ENCODE measurements at places on chromosomes 16 and 17. TPM values are rescaled to one million over a fixed set of nuclear protein-coding genes. Genes with fewer than 3 reads are reported as not detected.

DNA sequence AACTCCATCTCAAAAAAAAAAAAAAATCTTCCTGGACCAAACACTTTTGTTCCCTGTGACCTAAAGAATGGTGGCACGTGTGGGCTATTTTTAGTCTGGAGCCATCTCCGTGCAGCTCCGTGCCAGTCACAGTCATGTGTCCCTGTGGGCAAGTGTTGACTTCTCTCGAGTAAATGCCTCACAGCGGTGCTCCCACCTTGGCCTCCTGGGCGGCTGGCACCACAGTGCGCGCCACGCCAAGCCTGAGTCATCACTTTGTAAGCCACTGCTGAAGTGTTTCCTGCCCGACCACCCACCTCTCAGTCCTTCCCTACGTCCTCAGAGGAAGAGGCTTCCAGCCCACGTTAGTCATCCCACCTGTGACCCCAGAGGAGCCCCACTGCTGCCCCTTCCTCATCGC is 10.9 kb upstream of the HEXD start:
- no peak overlapping the region for H3K27ac ChIP-seq
- H3K4me3 ChIP-seq: no peak overlapping the region
- no peak for DNase-seq
- H3K27me3 ChIP-seq: no peaks in the 10 kb centered on the region
- peaks cover 7% of the 10 kb centered on the region for H3K4me1 ChIP-seq

TEKT5 gene
- total RNA-seq: not detected

DNA sequence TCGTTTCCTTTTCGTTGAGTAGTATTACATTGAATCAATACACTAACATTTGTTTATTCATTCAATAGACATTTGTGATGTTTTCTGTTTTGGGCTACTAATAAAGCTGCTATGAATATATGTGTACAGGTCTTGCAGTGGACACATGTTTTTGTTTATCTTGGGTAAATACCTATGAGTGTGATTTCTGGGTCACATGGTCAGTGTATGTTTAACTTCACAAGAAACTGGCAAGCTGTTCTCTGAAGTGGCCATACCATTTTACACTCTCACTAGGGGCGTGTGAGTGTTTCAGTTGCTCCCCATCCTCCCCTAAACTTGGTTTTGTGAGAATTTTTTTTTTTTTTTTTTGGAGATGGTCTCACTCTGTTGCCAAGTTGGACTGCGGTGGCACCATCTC is 35.0 kb downstream of the PKD1L3 start:
- no peak overlapping the region for H3K4me3 ChIP-seq
- DNase-seq: no peak

DNA sequence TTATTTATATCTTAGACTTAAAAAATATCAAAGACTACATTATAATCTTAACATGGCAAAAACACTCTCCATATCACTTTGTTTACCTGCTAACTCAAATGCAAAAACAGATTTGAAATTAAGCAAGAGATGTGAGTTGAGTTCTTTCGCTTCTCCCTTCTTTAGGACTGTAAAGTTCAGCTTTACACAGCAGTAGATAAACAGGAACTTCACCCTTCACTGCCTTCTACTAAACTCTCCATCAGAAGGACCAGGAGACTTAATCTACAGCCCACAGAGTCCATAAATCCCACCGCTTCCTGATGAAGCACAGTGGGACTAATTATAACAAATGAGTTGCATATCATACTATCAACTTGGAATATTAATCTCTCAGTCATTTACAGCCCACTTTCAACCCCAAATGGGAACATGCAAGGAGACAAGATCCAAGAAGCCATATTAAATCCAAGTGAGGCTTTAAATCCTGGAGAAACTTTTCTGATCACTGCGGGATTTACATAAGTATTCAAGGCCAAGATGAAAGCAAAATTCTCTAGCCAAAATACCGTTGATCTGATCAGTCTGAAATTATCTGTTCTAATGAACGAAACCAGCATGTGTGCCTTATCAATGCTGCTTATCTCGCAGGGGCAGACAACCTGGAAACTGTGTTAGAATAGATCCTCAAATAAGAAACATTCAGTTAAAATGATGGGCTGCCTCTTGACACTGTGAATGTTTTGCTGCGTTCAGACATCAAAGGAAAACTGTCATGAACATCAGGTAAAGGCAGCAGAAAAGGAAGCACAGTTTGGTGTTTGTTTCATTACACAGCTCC is 1.6 kb downstream of the AMFR start:
- peaks cover 6% of the 10 kb centered on the region for H3K36me3 ChIP-seq
- peaks cover 42% of the 10 kb centered on the region for H3K4me1 ChIP-seq
- DNase-seq: no peak
- peak overlapping the region; percentile 55 for H3K27ac ChIP-seq

CX3CL1 gene
- total RNA-seq: not detected

OMG gene
- total RNA-seq: 0.55 TPM

DNA sequence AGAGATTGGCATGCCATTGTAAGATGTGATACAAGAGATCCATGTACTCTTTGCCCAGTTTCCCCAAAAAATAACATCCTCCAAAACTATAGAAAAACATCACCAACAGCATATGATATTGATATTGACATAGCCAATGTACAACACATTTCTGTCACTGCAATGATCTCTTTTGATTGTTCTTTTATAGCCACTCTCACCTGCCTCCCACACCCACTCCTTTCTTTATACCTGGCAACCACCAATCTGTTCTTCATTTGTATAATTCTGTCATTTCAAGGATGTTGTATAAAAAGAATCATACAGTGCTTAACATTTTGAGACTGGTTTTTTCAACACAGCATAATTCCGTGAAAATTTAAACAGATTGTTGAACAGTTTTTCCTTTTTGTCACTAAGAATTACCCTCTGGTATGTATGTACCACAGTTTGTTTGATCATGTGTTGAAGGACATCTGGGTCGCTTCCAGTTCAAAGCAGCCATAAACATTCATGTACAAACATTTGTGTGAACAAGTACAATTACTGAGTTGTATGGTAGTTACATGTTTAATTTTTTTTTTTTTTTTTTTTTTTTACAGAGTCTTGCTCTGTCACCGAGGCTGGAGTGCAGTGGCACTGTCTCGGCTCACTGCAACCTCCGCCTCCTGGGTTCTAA is 9.9 kb downstream of the KRTAP9-1 start:
- H3K27ac ChIP-seq: no peak overlapping the region
- H3K4me3 ChIP-seq: no peak overlapping the region
- no peaks in the 10 kb centered on the region for H3K36me3 ChIP-seq
- H3K4me1 ChIP-seq: no peaks in the 10 kb centered on the region

- H3K27ac ChIP-seq: no peak overlapping the region
- no peaks in the 10 kb centered on the region for H3K4me1 ChIP-seq
- no peak for DNase-seq
- H3K27me3 ChIP-seq: no peaks in the 10 kb centered on the region
Observed at GRCh38 chr17:72342627-72343527, 222.1 kb downstream of the SOX9 start.

SLC47A1 gene
- total RNA-seq: 0.28 TPM

GRCh38 chr16:85309656-85310587 is 197.7 kb upstream of the CIBAR2 start:
- H3K27me3 ChIP-seq: peaks cover 7% of the 10 kb centered on the region
- H3K36me3 ChIP-seq: no peaks in the 10 kb centered on the region
- no peak for DNase-seq

DNA sequence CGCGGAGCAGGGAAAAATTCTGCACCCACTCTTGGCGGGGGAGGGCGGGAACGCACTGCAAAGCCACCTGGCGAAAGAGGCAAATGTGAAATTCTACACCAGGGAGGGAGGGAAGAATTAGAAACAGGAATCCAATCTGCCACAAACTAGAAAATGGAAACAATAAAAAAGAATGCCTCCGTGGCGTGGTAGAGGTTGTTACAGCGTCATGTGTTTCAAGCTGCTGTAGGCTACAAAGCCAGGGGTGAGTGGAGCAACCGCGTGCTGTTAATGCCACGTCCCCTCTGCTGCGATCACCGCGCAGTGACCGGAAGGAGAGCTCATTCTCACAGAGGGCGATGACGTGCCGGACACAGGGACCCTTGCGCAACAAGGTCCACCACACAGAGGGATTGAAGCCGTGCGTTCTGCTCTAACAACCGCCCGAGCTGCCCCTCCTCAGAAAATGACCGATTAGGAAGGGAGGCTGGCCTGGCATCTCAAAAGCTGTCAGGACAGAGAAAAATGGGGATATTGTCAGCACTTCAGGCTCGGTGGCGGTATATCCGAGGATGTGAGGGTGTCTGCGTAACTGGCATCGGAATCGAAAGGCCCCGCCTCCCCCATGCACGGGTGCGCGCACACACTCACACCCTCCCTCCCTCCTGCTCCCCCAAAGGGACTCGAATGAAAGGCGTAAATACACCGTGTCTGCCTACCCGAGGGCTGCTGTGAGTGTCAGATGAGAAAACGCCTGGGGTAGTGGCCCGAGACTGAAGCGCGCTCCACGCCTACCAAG is 70.8 kb upstream of the TNRC6C start:
- H3K27ac ChIP-seq: peak overlapping the region; percentile 13
- H3K36me3 ChIP-seq: no peaks in the 10 kb centered on the region
- peaks cover 46% of the 10 kb centered on the region for H3K27me3 ChIP-seq
- peak; percentile 63 for DNase-seq
- peaks cover 43% of the 10 kb centered on the region for H3K4me1 ChIP-seq

DNA sequence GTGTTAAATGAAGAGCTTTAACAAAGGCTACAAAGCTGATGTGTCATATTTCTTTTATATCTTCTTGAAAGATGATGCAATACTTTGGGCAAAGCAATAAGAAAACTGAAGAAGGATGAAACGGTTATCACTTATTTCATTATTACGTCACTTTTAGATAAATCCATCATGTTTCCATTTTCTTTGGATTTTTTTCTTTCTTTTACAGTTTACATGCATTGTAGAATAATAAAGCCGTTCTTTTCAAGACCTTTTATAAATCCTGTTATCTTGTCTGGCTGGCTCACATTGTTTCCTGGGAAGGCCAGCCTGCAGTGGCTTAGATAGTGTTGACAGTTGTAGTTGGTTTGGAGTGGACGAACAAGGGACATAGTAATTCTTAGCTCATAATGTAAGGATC is 28.9 kb downstream of the TANC2 start:
- H3K27ac ChIP-seq: no peak overlapping the region
- H3K36me3 ChIP-seq: no peaks in the 10 kb centered on the region
- no peak for DNase-seq
- H3K4me3 ChIP-seq: no peak overlapping the region
- H3K27me3 ChIP-seq: no peaks in the 10 kb centered on the region

GRCh38 chr17:43706235-43706634 is 44.5 kb upstream of the MEOX1 start:
- H3K4me3 ChIP-seq: no peak overlapping the region
- no peaks in the 10 kb centered on the region for H3K36me3 ChIP-seq
- DNase-seq: no peak
- H3K27me3 ChIP-seq: peaks cover 22% of the 10 kb centered on the region

DNA sequence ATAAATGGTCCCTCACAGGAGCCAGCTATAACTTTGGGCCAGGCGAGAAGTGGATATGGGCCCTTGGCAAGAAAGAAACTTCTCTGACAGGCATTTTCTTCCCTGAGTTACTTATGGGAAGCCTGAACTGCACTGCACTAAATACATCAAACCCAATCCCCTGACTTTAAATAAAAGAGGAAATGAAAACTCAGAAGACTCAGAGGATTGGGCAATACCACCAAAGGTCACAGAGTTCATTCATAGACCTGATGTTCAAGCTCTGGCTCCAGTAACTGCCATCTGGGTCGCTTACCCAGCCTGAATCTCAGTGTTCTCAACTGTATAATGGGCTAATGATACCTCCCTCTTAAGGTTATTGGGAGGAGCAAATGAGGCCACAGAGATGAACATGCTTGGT is 815 bp downstream of the KRT35 start:
- no peak for DNase-seq
- H3K4me3 ChIP-seq: no peak overlapping the region
- peaks cover 4% of the 10 kb centered on the region for H3K27me3 ChIP-seq
- no peaks in the 10 kb centered on the region for H3K36me3 ChIP-seq
- no peak overlapping the region for H3K27ac ChIP-seq
- no peaks in the 10 kb centered on the region for H3K4me1 ChIP-seq

All from activated CD4-positive, alpha-beta memory T cell treated with anti-CD3 and anti-CD28 coated beads, Interleukin-2, amount 10 ng/mL, durations not matched to agents 7 days and 5 days (primary cell).